Small intestine (tissue), 16 donors: ENCODE measurements at places on chromosomes 11 and 22. TPM values are rescaled to one million over a fixed set of nuclear protein-coding genes. Genes with fewer than 3 reads are reported as not detected.

DNA sequence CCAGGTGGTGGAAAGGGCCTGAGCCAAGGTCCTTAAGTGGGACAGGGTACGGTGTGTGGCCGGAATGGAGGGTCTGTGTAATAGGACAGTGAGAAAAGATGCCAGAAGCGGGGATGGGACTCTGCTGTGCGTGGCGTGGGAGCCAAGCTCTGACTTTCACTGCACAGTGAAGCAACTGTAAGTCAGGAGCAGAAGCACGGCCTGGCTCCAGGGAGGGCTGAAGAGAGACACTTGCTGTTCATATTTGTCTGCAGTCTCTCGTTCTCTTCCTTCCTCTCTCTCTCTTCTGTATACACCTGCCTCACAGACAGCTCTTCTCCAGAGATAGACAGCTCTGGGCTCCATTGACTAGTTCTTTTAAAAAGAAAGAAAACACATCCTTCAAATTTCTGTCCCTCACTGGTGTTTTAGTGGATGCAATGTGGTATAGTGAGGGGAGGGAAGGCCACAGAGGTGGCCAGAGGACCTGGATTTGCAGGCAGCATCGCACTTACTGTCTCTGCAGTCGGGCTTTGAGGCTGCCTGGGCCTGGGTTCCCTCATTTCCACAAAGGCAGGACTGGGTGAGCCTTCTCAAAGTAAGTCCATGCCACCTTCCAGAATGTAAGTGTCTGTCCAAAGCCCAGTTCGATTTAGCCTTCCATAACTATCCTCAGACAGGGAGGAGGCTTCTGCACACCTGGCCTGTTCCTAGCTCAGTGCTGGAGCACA, 2.1 kb downstream of the IL17RA start:
- no peak for DNase-seq

DNA sequence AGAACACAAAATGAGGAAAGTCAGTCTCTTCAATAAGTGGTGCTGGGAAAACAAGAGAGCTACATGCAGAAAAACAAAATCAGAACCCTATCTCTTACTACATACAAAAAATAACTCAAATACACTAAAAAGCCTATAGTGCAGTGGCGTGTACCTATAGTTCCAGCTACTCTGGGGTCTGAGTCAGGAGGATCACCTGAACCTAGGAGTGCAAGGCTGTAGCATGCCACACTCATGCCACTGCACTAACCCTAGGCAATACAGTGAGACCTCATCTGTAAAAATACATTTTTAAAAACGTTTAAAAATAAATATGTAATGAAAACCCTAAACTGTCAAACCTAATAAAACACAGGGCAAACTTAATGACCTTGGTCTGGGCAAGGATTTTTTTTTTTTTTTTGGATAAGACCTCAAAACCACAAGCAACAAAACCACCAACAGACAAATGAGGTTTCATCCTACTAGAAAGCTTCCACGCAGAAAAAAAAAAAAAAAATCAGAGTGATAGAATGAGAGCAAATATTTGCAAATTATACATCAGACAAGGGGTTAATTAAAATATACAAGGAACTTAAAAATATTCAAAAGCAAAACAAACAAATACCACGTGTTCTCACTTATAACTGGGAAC, 35.2 kb downstream of the XKR3 start:
- DNase-seq: no peak

The GAB4 gene
- polyA plus RNA-seq: not detected

GRCh38 chr11:2164861-2165555, 4.0 kb upstream of the INS start:
- DNase-seq: no peak

- DNase-seq: no peak
Measured at GRCh38 chr11:64003807-64004589, 17.8 kb downstream of the OTUB1 start.

- peak; percentile 23 for DNase-seq
Measured at GRCh38 chr11:125164422-125165110, at the start of gene PKNOX2. PKNOX2 (plus strand) TSS chr11:125164751; CDS start chr11:125351306, 186,555 bp downstream.

GRCh38 chr11:61076506-61077304, 25.6 kb upstream of the CD5 start:
- DNase-seq: no peak

DNA sequence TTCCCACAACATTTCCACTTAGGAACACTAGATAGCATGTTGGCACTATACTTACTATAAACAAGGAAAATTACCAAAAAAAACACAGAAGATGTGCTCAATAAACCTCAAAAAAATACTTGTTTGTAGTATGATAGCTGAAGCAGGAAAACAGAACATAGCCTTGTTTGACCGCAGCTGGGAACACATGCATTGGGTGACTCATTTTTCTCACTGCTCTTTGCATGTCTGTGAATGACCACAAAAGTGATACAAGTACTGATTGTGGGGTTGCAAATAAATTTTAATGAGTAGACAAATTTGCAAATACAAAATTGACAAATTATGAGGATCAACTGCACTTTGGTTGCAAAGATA, 22.8 kb upstream of the GUCY1A2 start:
- DNase-seq: no peak

GRCh38 chr11:69012092-69013008, 696 bp downstream of the MRGPRF start:
- no peak for DNase-seq

DNA sequence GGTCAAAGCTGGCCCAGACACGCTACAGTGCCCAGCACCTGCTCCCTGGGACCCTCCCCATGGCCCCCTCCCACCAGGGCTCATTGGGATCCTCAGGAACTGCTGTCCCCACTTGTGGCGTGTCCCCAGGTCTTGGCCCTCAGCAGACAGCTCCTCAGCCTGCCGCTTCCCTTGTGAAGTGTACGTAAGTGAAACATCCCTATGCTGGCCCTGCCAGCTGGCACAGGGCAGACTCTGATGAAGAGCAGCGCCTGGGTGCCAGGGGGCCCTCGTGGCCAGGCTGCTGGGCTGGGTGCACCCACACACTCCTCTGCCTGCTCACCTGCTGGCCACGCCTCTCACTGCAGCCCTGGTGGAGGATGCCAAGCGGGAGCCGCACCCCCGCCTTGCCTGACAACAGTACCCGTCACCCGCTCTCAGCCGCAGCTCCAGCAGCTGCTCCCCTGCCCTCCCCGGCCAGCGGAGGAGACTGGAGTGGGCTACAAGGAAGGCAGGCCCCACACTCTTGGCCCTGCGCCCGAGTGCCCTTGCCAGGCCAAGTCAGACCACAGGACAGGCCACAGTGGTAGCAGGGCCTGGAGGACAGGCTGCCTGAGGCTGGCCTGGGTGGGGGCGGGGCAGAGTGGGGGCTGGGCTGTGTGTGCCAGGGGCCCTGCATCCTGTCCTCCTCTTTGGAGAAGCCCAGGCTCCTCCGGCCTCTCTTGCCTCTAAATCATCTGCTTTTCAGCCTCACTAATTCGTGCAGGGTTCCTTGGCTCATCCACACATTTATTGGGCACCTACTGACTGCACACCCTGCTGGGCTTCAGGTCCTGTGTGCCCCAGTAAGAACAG, 39.5 kb downstream of the IGF2 start:
- DNase-seq: peak; percentile 33

The OSBP2 gene
- polyA plus RNA-seq: 2.2 TPM

DNA sequence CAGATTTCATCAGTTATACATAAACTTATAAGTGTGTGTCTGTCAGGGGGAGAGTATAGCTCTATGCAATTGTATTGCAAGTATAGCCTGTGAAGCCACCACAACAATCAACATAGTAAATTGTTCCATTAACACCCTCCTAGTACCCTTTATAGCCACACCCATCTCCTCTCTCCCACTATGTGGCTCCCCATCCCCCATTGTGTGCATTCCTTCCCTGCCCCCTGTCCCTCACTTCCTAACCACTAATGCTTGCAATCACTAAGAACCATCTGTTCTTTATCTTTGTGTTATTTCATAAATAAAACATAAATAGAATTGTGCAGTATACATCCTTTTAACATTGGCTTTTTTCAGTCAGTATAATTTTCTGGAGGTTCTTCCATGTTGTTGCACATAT, 83.1 kb upstream of the SLC5A12 start:
- DNase-seq: no peak

The MMP11 gene
- polyA plus RNA-seq: 1.1 TPM

DNA sequence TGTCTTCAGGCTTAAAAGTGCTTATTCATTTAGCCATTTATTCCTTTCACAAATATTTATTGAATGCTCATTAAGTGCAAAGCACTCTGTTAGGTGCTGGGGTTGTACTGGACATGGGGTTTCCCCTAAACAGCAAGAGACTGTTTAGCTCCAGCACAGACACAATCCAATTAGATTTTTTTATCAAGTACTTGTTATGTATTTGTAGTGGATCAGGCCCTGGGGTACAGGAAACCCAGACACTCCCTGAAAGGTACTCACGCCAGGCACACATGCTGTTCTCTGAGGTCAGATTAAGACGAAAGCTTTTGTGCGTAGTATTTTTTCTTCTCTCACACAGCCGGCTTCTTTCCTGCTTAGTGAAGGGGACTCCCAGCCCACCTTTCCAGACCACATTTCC, 218.1 kb upstream of the PLET1 start:
- no peak for DNase-seq

DNA sequence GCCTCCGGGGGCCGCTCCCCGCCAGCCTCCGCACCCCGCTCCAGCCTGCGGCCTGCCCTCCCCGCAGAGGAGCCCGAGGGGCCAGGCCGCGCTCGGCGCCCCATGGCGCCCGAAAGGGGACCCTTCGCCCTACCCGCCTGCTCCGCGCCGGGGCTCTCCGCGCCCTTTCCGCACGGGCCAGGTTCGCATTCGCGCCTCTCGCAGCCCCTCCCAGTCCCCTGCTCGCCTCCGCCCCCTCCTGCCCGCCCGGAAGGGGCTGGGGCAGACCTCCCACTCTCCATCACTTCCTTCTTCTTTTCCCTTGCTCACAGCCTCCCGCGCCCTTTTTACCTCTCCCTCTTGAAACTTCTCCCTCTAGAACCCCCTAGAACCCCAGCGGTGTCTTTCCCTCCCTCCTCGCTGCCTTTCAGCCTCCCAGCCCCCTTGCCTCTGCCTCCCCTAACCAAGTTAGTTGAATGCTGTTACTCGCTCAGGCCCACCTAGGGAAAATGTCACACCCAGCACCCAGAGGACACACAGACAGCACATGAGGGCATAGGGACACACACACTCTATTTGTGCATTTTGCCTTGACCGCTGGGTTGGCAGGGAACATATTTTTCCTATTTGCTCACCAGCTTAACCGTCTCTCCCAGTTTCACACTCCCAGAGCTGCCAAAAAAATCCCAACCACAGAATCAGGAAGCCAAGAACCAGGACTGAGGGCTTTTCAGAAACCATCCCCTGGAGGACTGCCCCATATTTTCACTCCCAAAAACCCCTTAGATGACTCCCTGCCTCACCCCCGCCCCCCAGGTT, at the start of gene SLC43A3:
SLC43A3 (minus strand) TSS at position 193 of the 798 bp plus-strand sequence. CDS start 949 bp downstream, outside the sequence.
- DNase-seq: no peak

GRCh38 chr22:50670513-50670912, 2.1 kb upstream of the SHANK3 start:
- no peak for DNase-seq

The LDHAL6A gene
- polyA plus RNA-seq: not detected

GRCh38 chr22:33405194-33405593, 347.0 kb upstream of the SYN3 start:
- no peak for DNase-seq

DNA sequence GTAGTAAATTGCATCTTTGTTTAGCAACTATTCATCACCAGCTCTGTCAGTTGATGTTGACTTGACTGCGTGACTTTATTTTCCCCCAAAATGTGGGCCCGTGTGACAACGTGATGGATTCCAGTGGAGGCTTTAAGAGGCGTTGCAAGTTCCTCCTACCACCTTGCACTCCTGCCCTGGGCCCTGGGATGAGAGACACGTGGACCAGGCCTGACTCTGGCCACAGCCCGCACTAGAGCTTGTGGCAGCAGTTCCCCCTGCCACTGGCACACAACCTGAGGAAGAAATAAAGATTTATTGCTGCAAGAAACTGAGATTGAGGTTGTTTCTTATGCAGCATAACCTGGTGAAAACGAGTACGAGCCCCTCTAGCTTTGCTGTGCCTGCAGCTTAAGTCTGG, 31.9 kb downstream of the RASD2 start:
- no peak for DNase-seq

DNA sequence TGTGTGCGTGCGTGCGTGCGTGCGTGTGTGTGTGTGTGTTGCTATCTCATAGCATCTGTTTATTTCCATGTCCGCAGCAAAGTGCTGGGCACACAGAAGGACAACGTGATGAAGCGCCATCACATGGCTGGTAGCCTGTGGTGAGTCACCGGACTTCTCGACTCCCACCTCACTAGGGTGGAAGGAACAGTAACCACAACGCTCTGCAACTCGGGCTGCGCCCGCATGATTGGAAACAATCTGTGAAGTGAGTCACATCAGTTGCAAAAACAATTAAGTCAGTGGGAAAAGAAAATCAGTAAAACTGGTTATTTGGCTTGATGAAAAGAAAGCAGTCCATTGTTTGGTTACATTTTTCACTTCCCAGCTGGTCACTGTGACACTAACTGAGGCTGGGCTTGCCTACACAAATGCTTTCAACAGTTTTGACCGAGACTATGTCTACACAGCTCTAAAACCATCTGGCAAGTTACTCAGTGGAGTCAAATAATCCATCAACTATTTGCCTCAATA, 437.3 kb upstream of the CADM1 start:
- DNase-seq: no peak

The ZNF214 gene
- polyA plus RNA-seq: 0.27 TPM

DNA sequence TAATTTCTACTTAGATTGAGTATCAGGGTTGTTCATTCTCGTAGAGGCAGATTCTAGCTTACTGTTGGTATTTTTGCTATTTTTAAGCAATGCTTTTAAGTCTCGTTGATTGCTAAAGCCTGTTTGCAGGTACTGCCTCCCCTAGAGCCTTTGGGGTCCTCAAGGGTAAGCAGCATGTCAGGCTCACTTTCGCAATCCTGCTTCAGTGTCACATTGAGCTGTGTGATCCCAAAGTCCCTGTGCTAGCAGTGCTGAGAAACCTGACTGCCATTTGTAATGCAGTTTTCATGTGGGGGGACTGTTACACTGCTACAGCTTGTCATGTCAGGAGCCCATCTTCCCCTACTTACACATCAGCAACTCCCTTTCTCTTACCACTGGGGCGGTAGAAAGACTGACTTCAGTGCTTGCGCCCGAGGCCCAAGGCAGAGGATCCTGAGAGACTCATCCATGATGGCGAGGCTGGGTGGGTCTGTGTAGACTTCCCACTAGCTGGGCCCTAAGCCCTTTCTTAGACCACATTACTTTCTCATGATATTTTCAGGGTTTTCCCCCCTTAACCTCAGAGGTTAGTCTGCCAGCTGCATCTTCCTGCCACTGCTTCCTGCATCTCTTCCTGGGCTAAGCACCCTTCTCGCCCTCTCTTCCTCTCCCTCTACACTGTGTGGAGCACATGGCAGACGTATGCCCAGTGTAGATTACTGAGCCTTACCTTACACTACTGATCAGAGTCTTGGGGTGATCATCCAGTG, 40.8 kb upstream of the ST14 start:
- DNase-seq: no peak

- DNase-seq: no peak
Measured at GRCh38 chr22:36520423-36520822, 8.5 kb downstream of the EIF3D start.

The SYT9 gene
- polyA plus RNA-seq: not detected

DNA sequence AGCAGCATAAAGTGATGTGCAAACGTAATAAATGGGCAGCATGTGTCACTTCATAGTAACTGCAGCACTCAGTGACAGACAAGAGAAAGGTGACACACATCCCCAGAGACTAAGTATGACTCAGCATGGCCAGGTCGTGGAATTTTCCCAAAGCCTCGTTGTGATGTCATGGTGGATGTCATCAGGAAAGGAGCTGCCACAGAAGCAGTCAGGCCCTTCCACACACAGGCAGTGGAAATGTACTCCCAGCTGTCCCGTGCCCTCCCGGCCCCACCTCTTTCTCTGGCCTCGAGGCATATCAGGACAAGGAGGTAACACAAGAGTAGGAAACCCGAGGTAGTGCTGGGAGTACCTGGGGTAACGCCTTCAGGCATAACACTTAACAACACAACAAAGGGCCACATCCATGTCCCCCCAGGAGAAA, 8.1 kb downstream of the PC start:
- peak; percentile 80 for DNase-seq
